SK-MEL-5 (cell line): ENCODE measurements at places on chromosomes 12 and 14. TPM values are rescaled to one million over a fixed set of nuclear protein-coding genes. Genes with fewer than 3 reads are reported as not detected.

GRCh38 chr12:7989827-7990491 lies 42.6 kb upstream of the FOXJ2 start:
- no peak for DNase-seq

- DNase-seq = no peak
Observed at GRCh38 chr12:5257763-5258495, 174.0 kb upstream of the NTF3 start.

- no peak for DNase-seq
Observed at GRCh38 chr14:101624536-101624935, 63.2 kb downstream of the DIO3 start.

- DNase-seq = no peak
Observed at GRCh38 chr14:36279306-36280190, 40.9 kb downstream of the MBIP start.

DNA sequence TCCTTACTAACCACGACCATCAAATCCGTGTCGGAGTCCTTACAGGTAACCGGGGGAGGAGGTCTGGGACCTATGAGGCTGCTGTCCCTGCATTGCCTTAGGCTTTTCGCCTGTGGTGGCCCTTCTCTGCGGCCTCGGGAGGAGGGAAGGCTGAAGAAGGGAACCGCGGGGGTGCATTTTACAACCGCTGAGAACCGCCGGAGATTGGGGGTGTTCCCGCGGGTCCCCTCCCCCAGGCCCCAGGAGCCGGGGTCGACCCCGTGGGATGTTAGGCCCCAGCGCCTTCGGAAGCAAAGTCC lies 549 bp downstream of the GPHN start:
- no peak for DNase-seq

DNA sequence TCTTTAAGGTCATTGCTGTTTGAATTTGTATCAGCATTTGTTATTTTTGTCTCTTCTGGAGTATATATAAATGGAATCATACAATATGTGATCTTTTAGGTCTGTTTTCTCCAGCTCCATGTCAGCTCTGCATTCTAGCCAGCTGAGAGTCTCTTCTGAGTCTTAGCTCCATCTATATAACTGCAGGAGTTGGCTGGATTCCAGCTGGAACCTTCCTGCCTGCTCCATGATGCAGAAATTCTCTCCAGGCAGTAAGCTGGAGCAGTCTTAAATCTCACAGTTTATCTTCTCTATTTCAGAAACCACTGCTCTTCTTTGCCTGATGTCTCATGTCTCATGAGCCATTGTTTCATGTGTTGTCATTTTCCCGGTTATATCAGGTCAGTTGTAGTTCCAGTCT lies 827.6 kb downstream of the NRXN3 start:
- DNase-seq = no peak

DNA sequence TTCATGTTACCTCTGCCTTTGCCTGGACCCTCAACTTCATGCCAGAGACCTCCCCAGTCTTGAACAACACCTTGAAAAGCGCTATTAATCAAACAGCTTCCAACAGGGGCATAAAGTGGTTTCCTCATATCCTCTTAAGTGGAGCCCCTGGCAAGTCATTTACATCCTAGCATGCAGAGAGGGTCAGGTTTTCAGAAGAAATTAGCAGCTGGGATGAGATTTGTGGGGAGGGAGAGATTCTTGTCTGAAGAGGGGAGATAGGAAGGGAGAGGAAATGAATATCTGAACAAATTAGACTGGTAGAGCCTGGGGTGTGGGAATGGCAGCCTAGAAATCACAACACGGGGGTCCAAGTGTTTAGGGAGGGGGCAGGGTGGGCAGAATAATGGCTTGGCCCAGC lies 45.6 kb downstream of the CALM1 start:
- DNase-seq = no peak

DNA sequence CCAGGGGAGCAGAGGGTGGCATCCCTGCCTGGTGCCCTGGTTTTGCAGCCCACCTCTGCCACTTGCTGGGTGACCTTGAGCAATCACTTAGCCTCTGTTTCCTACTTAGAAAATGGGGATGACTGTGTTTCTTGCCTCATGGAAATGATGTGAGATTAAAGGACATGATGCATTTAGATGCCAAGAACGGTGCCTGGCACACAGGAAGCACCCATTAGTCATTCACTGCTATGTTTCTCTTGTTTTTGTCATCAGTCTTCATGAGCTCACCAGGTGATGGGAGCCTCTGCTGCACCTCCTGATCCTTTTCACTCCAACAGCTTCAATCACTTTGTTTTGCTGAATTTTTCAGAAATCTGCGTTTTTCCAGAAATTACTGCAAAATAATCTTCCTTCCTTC lies 23.6 kb upstream of the ATF1 start:
- DNase-seq = no peak

DNA sequence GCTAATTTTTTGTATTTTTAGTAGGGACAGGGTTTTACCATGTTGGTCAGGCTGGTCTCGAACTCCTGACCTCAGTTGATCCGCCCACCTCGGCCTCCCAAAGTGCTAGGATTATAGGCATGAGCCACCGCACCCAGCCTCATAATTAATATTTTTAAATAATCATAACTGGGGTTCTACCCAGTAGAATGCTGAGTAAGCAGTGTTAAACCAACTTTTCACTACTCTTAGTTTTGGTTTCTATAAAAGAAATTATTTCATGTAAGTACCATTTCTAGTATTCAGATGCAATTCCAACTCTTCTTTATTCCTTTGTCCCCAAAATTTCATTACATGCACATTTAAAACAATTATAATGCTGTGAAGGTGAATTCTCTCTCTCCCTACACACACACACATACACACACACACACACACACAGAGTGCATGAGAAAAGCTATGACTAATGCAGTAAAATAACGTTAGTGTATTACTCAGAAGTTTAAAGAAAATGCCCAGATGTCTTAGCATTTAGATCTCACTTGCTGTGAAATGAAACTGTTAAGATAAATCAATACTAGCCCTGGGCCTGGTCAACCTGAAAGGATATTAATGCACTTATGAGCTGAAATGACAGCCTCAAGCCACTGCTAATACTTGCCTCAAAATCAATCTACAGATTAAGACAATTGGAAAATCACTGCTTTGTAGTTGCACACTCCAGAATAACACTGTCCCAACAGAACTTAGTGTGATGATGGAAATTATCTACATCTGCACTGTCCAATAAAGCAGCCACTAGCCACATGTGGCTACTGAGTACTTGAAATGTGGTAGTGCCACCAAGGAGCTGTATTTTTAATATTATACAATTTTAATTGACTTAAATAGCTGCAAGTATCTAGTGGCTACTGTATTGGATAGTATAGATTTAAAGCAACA lies 36.0 kb downstream of the PTPN21 start:
- no peak for DNase-seq

DNA sequence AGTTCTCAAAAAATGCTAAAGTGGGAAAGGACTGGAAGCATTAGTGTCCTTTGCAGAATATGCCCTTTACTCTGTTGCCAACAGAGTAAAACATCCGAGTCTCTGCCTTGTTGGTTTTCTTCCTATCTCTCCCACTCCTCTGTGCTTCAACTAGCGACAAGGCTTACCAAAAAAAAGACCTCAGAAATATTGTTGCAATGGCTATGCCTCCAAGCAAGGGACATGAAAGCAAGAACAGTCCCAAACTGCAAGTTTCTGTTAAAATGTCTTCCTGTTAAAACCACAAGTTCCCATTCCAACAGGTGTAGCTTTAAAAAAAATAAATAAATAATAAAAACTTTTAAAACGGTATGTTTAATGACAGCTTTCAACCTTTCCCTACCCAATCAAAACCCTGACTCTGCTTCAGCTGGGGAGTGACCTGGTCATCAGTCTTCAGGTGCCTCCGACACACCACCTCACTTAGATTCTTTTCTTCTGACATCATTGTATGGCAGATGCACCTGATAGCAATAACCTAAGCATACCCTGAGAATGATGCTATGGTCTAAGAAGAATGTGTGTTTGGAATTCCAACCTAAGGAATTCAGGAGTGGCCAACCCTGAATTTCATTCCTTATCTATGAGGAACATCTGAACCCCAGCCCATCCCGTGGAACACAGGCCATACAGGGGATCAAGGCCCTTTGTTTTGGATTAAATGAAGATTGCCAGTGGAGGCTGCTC lies 81.0 kb downstream of the RPS29 start:
- no peak for DNase-seq

- no peak for DNase-seq
Observed at GRCh38 chr12:14169281-14169680, 187.9 kb upstream of the GRIN2B start.

- DNase-seq = no peak
Observed at GRCh38 chr12:21499765-21500164, 1.7 kb downstream of the RECQL start.

- DNase-seq = peak; percentile 89
Observed at GRCh38 chr14:30270200-30271161, 288.5 kb upstream of the G2E3 start.

- peak; percentile 73 for DNase-seq
Observed at GRCh38 chr14:25111061-25111601, 61.2 kb upstream of the STXBP6 start.

DNA sequence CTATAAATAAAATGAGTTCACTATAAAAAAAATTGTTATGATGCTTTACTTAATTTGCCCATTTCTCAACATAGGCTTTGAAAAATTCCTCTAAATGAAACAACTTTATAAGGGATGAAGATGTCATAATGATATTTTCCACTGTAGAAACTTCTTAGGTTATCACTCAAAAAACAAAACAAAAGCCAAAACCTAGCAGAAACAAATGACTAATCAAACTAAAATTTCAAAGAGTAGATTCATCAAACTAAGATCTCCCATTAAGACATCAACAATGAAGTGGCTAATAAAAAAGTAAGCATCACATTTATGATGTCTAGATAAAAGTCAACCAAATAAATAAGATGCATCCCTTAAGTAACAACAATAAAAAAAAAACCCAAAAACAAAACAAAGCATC lies 36.9 kb upstream of the TTC7B start:
- no peak for DNase-seq

GRCh38 chr14:70166530-70167203 lies 22.1 kb downstream of the SLC8A3 start:
- no peak for DNase-seq

DNA sequence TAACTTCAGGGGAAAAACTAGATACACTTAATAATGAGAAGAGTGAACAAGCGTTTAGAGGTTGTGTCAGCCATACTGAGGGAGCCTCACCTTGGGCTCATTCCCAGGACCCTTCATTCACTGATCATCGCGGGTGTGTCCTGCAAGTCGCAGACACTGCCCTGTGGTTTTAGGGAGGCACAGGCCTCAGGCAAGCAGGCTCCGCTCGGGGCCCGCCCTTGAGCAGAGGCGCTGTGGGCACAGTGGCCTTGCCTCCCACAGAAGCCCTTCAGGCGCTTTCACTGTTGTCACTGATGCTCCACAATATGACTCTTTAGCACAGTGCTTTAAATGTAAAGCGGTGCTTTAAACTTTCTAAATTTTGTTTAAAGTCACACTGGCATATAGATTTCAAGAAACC lies 67.4 kb downstream of the DDX51 start:
- no peak for DNase-seq

GRCh38 chr14:37116933-37117849 lies 55.2 kb downstream of the SLC25A21 start:
- peak; percentile 13 for DNase-seq

DNA sequence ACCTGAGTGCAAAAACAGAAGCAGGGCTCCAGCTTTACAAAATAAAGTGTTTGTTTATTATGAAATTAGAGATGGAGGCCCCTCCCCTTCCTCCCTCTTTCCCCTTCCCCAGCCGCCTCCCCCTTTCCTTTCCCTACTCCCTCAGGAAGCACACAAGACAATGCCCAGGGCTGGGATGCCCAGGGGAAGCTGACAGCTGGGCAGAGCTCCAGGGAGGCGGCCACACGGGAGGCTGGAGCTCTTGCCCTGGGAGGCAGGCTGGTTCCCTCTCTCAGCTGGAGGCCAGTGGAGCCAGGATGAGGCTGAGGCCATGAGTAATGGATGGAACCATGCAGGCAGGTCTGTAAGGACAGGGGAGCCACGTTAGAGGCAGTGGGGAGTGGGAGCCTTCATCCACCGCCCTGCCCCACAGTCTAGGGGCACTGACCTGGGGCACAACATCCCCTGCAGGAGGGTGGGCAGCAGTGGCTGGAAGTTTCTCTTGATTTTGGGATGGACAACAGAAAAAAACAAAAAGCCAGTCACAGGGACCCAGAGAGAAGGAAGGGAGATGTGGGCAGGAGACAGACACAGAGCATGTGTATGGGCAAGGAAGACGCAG lies 5.1 kb downstream of the PSMB11 start:
- no peak for DNase-seq

- DNase-seq = no peak
Observed at GRCh38 chr14:23571701-23572523, 4.3 kb upstream of the AP1G2 start.

DNA sequence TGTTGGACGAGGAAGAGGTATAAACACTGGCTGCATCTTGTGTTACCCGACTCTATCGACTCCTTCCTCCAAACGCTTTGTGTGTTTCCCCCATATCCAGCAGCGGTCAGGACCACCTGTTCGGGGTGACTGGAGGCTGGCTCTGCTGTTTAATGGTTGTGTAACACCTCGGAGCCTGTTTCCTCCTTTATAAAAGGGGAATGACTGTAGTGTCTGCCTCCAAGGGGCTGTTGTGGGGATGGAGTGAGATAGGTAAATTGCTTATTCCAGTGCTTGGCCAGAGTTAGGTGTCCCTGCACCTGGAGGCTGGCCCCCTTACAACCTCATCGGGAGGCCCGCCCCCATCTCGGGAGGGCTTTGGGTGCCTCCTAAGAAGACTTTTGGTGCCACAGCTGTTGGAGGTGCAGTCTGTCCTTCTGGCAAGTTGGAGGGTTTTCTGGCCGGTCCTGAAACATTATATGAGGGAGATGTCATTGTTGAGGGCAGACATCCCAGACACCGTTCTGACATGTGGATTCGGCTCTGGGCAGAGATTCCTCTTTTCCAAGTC lies 1.1 kb downstream of the MLXIP start:
- DNase-seq = no peak

DNA sequence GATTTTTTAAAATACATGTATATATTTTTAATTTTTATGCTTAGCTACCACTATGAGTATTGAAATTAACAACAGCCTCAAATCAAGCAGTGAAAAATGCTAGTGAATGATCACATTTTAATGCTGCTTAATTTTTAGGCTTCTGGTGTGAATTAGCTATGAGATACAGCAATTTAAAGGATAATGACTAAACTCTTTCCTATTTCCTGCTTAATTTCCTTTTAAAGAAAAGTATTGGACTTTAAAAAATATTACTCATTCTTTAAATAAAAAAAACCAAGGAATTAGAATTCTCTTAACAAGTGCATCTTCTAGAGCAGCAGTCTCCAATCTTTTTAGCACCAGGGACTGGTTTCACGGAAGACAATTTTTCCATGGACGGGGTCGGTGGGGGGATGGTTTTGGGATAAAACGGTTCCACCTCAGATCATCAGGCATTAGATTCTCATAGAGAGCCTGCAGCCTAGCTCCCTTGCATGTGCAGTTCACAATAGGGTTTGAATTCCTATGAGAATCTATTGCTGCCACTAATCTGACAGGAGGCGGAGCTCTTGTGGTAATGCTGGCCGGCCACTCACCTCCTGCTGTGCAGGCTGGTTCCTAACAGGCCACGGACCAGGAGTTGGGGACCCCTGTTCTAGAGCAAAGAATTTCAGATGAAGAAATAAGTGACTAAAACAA lies 18.6 kb upstream of the NTN4 start:
- no peak for DNase-seq

CMA1 gene
- not detected in 2 replicates for total RNA-seq

NINJ2 gene
- 0.26 and 0.51 TPM in 2 replicates for total RNA-seq

PLEK2 gene
- 0.55 and 0.69 TPM in 2 replicates for total RNA-seq

BBOF1 gene
- 1.8 and 4.0 TPM in 2 replicates for total RNA-seq

CFAP73 gene
- total RNA-seq = not detected in 2 replicates

P2RX7 gene
- total RNA-seq = 41.5 and 46.7 TPM in 2 replicates
